ENCODE measurements at places on chromosomes 12 and 14.

DNA sequence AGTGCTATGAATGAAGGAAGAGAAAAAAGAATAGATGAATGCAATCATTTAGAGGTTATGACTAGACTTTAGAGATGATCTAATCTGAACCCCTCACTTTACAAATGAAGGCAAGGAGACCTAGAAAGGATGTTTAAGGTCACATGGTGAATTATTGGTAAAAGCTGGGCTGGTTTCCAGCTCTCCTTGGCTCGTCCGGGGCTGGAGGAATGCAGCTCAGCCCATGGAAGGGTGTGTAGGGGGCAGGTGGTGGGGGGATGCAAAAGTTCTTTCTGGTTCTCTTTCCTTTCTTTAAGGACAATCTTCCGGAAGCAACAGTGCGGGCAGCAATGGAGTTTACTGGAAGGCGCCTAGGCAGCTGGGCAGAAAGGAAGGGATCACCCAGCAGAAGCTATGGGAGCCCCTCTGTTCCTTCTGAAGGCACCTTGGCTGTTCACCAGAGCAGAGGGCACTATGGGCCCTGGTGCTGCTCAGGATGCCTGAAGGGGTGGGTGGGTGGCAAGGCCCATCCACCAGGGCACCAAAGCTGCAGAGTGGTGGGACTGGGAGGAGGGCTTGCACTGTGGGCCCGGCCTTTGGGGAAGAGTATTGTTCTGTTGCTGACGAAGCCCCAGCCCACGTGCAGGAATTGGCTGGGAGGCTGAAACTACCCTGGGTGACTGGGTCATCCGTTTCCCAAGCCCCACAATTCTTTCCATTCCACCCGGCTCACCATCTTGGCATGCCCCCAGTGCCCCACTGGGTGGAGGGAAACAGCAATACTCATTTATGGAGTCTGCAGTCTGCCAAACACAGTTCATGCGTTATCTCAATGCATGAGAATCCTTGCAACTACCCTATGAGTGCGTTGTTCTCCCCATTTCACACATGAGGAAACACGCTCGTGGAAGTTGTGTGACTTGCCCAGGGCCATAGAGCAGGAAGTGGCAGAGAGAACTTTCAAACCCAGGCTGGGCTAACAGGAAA is 78.2 kb downstream of the IRF2BPL start:
- no peak for DNase-seq

DNA sequence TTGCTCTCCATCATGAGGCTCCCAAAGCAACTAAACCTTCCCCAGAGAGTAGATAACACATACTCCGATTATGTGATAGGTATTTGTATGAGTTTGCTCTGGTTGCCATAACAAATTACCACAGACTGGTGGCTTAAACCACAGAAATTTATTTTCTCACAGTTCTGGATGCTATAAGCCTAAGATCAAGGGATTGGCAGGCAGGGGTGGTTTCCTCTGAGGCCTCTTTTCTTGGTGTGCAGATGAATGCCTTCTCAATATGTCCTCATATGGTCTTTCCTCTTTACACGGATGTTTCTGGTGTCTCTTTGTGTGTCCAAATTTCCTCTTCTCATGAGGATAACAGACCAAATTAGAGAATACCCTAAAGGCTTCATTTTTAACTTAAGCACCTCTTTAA is 285.8 kb upstream of the GRIP1 start:
- no peak for DNase-seq

DNA sequence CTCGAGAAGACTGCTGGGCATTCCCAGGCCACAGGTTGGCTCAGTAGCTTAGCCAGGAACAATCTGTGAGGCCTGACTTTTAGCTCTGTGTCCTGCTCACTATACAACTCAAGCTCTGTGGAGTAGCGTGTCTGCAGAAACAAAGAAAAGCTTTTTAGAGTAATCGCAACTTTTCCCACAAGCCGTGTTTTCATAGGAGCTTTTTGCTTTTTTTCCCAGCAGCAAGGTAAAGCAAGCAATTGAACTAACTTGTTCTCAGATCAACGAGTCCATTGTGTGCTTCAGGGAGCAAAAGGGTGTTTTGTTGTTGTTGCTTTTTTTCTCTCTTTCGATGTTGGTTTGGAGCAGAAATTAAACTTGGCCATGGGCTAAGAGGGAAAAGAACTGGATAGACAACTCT is 97.3 kb upstream of the BCL2L14 start:
- no peak for DNase-seq

- no peak for DNase-seq
These were observed 519.7 kb upstream of the TBX3 start for GRCh38 chr12:115203701-115204100.

- DNase-seq = no peak
These were observed 133.2 kb downstream of the MGAT4C start for GRCh38 chr12:86122846-86123468.

- no peak for DNase-seq
These were observed 6.7 kb downstream of the ANO4 start for GRCh38 chr12:100801320-100801719.

DNA sequence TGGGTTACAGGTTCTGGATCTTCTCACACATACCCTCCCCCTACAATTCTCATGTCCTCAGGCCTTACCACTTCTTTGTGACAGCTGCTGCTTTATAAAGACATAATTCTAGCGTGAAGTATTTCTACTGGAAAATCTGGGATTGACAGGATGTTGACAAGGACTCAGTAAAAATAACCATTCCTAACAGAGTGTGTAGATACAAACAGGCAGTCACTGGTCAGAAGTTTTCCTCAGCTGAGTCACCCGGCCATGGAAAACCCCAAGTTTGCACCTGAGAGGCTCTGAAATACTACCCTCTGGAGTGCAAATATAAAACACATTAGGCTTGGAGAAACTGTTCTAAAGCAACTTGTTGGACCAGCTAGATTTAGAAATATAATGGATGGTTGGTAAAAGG is 54.4 kb downstream of the SPPL3 start:
- no peak for DNase-seq

- DNase-seq = no peak
These were observed 57.6 kb downstream of the MDM2 start for GRCh38 chr12:68865399-68866164.

- DNase-seq = no peak
These were observed 31.6 kb downstream of the TESC start for GRCh38 chr12:117067638-117068037.

- DNase-seq = no peak
These were observed 2.4 kb downstream of the CRIP2 start for GRCh38 chr14:105476831-105477659.

GRCh38 chr12:6399884-6400644 is 16.1 kb downstream of the LTBR start:
- no peak for DNase-seq

DNA sequence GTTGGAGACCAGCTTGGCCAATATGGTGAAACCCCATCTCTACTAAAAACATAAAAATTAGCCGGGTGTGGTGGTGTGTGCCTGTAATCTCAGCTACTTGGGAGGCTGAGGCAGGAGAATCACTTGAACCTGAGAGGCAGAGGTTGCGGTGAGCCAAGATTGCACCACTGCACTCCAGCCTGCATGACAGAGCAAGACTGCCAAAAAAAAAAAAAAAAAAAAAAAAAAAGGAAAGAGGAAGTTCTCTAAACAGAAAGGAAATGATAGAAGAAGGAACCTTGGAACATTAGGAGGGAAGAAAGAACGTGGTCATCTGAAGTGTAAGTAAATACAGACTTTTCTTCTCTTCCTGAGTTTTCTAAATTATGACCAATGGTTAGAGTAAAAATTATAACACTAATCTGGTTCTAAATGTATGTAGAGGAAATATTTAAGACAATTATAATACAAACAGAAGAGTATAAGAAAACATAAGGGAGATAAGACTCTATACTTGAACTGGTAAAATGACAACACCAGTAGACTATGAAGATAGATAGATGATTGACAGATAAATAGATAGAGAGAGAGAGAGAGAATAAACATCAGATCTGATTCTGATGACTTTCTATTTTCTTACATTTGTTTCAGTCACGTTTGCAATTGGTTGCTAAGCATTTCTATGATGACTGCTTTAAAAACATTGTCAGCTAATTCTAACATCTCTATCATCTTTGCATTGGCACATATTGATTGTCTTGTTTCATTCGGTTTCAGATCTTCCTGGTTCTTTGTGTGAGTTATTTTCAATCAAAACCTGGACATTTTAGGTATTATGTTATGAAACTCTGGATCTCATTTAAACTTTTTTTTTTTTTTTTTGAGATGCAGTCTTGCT is 12.9 kb upstream of the CORO1C start:
- DNase-seq = no peak

- DNase-seq = no peak
These were observed 156.5 kb upstream of the RPH3A start for GRCh38 chr12:112635036-112635435.

GRCh38 chr12:31756977-31757420 is 28.2 kb upstream of the AMN1 start:
- no peak for DNase-seq

DNA sequence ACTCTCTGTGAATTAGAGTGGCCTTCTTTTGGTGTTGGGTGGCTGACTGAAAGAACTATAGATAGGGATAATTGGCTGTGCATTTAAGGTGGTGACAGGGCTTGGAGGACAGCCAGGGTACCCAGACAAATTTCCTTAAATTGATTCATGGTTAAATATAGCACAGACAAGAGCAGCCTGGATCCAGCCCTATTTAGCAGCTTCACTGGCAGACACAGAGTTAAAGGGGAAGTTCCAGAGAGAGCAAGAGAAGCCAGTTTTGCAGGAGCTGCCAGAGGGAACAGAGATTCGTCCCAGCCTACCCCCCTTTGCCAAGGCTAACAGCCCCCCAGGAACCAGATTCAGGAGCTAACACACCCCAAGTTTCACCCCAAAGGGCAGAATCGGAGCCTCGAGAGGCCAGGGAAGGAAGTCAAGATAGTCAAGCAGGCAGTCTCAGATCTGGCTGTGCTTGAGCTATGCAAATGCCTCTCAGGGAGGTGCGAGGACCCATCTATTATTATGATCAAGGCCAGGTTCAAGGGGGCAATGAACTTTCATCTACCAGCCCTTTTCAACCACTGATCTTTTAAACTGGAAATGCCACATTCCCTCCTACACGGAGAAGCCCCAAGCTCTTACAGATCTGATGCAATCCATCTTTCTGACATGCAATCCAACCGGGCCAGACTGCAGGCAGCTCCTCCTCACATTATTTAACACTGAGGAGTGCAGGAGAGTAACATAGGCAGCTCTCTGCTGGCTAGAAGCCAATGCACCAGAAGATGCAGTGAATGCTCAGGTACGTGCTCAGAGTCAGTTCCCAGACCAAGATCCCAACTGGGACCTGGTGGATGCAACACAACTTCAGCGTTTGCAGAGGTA is 58.2 kb downstream of the DHRS2 start:
- no peak for DNase-seq

- DNase-seq = no peak
These were observed 15.4 kb upstream of the CTDSP2 start for GRCh38 chr12:57861967-57862366.

DNA sequence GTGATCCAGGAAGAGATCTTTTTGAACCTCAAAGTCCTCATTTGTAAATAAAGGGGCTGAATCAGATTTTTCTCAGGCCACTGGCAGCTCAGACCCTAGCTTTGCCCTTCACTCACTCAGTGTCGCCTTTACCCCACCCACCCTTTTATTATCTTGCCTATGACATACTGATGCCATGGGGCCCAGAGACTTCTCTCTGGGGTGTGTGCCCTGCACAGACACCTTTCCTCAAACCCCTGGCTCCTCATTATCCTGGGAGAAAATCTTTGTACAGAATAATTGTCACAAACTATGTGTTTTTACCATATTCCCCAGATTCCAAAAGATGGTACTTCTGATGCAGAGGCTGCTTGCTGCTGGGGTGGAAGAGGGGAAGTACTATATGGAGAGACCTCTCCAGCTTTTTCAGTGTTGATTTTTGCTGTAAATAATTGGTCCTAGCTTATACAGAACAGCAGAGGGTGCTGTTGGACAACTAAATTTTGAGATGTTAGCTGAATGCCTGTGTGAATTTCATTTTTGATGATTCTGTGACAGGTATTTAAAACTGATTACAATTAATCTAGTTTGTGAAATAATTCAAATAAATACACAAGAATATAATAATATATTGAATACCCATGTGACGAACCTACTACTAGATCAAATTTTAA is 53.9 kb upstream of the DCD start:
- peak; percentile 7 for DNase-seq

DNA sequence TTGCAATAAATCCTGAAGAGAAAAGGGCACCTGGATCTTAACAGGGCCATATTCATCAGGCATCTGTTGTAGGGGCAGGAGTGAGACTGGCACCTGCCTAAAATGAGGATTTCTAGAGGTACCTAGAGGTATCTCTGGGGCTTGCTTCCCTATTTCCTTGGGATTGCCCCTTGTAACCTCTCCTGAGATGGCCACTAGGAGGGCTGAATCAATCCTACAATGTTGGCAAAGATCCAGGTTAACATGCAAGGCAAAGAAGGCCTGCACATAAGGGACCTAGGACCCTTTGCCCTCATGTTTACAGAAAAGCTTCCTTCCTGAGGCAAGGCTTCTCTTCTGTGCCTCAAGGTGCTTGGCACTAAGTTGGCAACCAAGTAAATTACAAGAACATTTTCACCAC is 25.8 kb upstream of the CLEC4E start:
- DNase-seq = no peak

DNA sequence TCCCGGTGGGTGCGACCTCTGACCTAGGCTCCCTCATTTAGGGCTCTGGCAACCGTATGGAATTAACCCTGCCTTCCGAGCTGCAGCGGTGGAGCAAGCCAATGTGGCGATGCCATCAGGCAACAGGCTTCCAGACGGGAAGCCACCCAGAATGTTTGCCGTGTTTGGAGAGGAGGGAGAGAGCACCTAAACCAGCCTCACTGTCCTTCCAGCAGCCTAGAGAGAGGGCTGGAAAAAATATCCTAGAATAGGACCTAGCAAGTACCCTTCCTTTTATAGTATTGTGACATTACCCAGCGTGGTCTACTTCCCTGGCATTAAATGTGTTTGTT is 287 bp upstream of the SLC2A13 start:
- no peak for DNase-seq

DNA sequence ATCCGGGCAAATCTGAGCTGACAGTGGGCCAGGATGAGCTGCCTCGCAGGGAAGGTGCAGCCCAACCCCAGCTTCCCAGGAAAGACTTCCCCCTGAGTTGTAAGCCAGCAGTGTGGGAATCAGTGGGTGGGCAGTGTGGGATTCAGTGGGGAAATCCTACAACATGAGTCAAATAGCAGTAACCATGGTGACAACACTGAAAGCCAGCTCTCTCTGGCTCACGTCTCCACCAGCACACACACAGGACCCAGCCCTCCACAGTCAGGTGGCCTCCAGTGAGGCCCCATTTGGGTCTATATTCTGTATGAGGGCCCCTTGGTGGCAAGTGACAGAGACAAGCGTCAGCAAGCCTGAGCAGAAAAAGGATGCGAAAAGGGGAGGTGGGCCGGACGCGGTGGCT is 6.0 kb upstream of the LGALS3 start:
- no peak for DNase-seq

- DNase-seq = no peak
These were observed 2.6 kb downstream of the CD9 start for GRCh38 chr12:6202846-6203245.

DNA sequence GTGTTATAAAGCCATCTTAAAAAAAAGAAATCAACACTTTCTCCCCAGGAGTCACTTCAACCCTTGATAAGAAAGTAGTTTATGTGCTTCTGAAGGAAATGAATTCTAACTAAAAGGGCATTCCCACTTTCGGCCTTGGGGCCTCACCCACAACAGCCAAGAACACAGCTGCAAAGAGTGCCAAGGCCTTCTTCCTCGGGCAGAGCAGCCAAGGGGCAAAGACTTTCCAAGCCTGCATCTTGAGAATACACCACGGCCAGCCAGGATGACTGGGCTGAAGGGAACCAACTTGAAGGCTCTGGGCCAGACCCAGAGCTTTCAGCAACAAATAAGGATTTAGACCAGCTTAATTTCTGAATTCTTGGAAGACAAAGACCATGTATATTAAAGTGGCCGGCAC is 60.4 kb upstream of the FOXN3 start:
- DNase-seq = no peak

- no peak for DNase-seq
These were observed 67.9 kb upstream of the PLXNC1 start for GRCh38 chr12:94080341-94081009.

Data from NCI-H1930 (cell line).